ELR (cell line): ENCODE measurements at places on chromosomes 7 and 10.
A peak's percentile ranks its signal among the peaks of the same experiment; 100 is the strongest.

DNA sequence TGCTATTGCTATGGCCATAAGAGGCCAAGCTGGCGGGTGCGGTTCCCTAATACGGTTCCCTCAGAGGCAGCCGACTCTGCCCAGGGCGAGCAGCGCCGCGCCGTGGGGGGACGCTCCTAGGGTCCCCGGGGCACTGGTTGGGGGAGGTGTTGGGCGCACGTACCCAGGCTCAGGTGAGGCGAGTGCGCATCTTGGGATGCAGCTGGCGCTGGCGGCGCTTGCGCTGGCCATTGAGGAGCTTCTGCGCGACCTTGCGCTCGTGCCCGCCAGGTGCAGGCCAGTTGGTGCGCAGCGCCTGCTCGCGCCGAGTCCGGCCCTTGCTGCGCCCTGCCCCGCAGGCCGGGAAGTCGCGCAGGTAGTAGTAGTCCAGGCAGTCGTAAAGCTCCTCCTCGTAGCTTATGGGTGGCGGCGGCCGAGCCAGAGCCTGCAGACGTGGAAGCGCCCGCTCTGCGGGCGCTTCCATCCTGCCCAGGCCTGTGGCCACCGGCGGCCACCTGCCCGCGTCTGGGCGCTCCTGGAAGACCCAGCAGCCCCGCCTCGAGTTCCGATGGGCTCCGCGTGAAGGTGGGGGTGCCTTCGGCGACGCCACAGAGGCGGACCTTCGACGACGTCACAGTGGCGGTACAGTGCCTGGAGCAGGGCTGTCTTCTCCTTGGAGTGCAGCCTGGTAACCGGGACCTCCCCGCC, at the start of gene NUPR2:
NUPR2 (minus strand) TSS at position 566 of the 687 bp plus-strand sequence; CDS start at position 463, 103 bp downstream.
- no peak for DNase-seq

GRCh38 chr10:125148528-125148927, 11.8 kb downstream of the CTBP2 start:
- no peak for DNase-seq

GRCh38 chr7:22854158-22855048, 31.8 kb upstream of the TOMM7 start:
- DNase-seq = peak; percentile 92

DNA sequence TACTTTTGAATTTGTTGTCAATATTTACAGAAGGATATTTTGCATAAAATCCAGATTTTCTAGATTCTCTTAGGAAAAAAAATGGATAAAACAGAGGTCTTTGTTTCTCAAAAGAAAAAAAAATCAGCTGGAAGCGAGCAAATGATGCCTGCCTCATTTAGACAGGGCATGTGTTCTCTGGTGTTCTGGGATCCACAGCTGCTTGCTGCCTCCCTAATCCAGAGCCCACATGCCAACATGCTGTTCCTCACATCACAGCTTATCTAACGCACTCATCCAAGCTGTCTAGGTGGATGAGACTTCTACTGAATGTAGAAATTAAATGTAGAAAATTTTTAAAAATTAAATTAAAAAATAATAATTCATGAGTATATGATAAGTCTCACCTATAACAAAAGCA, 630.1 kb downstream of the SORCS1 start:
- no peak for DNase-seq

- no peak for DNase-seq
These were observed 20.5 kb downstream of the BNIP3 start for GRCh38 chr10:131961047-131961776.

- DNase-seq = no peak
These were observed 110.3 kb downstream of the MBL2 start for GRCh38 chr10:52662256-52662655.

DNA sequence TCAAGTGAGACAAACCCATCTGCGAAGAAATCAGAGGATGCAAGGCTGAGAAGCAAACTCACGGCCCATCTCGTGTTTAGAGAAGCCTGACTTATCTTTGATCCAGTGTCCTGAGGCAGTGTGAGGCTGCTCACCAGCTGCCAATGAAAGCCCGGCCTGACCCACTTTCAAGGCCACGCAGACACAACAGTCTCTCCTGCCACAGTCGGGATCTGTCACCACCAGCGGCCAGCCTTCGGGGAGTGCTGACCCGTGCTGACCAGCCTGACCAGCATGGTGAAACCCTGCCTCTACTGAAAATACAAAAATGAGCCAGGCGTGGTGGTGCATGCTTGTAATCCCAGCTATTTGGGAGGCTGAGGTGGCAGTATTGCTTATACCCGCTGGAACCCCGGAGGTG, 7.4 kb upstream of the DNAJB6 start:
- DNase-seq = no peak

GRCh38 chr7:351256-351655, 61.3 kb downstream of the FOXL3 start:
- no peak for DNase-seq

- no peak for DNase-seq
These were observed 197.9 kb downstream of the ARHGAP12 start for GRCh38 chr10:31730776-31731175.

DNA sequence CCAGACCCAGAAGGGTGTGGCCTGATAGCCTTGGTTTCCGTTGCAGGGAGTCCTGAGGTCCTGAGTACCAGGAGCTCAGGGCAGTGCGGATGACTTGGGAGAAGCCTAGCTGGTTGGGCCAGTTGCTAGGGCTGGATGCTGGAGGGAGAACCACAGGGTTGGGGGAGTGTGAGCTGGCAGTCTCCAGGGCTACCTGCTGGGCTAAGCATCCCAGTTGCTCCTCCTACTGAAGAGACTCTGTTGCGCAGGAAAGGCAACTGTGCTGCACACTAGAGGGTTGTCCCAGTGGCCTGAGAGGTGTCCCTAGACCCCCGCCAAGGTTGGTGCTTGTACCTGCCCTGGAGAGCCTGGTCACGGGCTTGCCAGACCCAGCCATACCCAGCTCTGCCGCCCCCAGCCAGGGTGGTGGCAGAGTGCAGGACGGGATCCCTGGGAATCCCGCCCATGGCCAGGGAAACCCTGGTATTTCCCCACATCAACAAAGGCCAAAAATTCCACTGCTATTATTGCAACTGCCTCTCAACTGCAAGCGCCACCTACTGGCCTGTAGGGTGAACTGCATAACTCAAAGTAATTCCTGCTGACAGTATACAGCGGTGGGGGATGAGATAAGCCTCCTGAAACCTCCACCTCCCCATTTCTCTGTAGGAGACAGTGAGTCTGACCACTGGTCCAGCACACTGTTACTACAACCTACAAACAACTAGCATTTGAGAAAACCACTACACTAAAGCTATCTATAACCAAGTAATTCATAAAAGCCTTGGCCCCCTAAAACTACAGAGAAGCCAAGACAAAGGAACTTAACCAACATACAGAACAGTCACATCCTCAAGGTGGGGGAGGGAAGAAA, 67.6 kb upstream of the DDC start:
- DNase-seq = peak; percentile 62

- DNase-seq = no peak
These were observed 28.9 kb upstream of the FZD1 start for GRCh38 chr7:91235211-91235832.

GRCh38 chr7:37230221-37230620, 218.4 kb downstream of the ELMO1 start:
- no peak for DNase-seq

- DNase-seq = no peak
These were observed 25.3 kb upstream of the SMARCD3 start for GRCh38 chr7:151273651-151274390.

GRCh38 chr7:37450035-37450434, 1.4 kb upstream of the ELMO1 start:
- DNase-seq = no peak
